SK-N-SH (cell line): ENCODE measurements at places on chromosomes 1 and 21. TPM values are rescaled to one million over a fixed set of nuclear protein-coding genes. Genes with fewer than 3 reads are reported as not detected.

- no peak for DNase-seq
Observed at GRCh38 chr1:233340031-233340555, 12.6 kb downstream of the MAP3K21 start.

GRCh38 chr1:75985827-75986226 is 53.6 kb upstream of the ASB17 start:
- no peak for DNase-seq

- no peak for DNase-seq
Observed at GRCh38 chr1:29346576-29346975, 110.3 kb downstream of the PTPRU start.

DNA sequence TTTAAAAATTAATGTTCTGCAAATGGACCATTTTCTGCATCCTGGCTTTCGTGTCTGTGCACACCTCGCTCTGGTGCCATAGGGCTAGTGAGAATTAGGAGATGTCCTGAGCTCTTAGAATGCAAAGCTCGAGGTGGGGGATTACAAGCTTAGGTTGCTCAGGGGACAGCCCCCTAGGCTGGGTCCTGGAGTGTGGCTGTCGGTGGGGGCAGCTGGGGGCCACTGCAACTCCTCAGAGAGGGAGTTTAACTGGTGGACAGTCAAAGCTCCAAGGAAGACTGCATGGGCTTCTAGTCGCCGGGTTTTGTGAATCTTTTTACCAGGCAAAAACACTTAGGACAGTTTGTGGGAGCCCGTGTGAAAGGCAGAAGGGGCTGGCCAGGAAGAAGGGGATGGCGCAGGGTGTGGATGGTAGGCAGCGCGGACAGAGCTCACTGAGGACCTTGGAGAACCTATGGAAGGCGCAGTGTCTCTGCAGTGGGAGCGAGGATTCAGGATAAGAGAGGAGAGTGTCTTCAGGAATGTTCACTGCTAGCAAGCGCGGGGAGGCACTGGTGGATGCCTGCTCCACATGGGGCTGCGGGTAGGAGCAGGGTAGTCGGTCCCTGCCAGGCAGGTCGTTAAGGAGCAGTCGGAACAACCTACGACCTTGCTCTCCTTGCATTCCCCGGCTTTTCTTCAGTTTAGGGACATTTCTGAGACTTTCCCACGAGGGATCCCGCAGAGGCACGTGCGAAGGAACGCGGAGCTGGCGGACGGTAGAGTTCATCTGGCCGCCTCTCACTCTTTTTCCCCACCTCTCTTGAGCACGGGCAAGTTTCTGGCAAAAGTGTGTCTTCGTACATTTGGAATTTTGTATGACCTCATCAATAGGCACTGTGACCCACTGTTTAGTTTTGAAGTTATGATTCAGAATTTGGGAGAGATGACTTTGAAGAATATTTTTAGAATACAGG is 12.9 kb upstream of the KCNE1 start:
- no peak for DNase-seq

DNA sequence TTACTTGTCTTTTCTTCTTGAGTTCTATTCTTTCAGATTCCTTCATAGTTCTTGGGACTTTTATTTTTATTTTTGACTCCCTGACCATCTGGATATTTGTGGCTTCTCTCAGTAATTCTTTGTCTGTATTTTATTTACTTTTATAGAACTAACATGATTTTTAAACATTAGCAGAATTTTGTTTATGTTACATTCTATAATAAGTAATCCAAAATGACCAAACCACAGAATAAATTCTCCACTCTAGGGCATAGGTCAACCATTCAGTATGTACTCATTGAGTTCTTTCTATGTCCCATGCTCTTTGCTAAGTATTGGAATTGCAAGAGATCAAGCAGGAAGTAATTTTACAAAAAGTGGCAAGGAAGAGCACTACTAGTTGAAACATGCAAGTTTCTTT is 969.0 kb downstream of the TTLL7 start:
- DNase-seq = no peak

- DNase-seq = no peak
Observed at GRCh38 chr1:172287208-172287607, 133.3 kb upstream of the C1orf105 start.

DNA sequence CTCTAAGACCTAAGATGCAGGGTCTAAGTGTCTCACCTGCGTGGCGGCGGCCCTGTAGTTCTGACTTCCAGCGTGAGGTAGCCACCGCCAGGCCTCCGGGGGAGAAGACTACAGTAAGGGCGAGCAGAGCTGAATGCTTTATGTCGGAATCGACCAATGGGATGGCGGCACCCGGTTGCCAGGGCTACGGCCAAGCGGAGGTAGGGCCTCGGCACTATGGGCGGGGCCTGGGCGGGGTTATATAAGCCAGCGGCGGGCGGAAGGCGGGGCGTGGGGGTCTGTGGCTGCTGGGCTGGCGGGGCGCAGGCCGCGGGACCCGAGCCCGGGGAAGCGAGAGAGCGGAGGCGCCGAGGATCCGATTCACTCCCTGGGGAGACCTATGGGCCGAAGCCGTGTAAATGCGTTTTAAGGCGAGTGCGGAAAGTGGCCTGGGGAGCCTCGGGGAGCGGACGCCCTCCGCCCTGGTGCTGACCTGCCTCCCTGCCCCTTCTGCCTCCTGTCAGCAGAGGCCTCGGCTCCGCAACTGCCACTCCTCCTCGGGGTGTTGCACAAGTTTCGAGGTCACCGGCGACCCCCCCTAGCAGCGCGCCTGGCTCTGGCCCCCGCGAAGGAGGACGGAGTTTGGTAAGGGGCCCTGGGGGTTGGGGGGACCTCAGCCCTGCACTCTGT is at the start of gene AZIN2:
TSS of gene AZIN2 (plus strand) at position 269 of the 669 bp plus-strand sequence. CDS start 1,097 bp downstream, outside the sequence.
- DNase-seq = peak; percentile 98

- no peak for DNase-seq
Observed at GRCh38 chr1:180962178-180962577, 49.5 kb downstream of the KIAA1614 start.

GRCh38 chr1:62178372-62178771 is 16.3 kb upstream of the L1TD1 start:
- DNase-seq = no peak

GRCh38 chr1:6205849-6206519 is at the start of gene RNF207:
TSS of gene RNF207 (plus strand) at chr1:6206119. CDS start at chr1:6206536, 417 bp downstream.
- DNase-seq = no peak

DNA sequence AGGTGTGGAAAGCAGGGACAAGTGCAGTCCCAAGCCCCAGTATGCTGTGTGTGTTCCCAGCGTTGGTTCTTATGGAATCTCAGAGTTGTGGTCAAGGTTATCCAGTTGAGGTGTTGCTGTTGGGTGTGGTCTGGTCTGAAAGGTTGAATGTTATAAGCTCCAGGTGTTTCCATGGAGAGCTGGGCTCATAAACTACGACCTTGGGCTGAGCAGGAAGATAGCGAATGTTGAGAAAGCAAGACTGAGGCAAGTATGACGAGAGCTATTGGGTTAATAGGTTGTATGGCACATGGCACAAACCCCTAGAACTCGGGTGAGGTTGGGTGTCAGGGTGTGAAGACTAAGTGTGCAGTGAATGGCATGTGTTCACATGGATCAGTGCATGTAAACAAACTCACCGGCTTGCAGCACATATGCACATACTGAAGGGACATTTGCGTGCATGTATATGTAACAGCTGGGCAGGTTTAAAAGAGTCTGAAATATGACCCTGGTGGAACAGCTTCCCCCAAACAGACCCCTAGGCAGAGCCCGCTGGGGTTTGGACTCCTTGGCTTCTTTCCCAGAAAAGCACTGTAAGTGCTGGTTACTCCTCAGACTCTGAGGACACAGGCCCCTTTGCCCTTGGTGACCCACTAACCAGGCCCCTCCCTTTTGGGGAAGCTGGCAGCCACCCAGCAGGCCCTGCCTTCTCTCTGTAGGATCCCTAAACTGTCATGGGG is 117.5 kb downstream of the NAV1 start:
- peak; percentile 62 for DNase-seq

DNA sequence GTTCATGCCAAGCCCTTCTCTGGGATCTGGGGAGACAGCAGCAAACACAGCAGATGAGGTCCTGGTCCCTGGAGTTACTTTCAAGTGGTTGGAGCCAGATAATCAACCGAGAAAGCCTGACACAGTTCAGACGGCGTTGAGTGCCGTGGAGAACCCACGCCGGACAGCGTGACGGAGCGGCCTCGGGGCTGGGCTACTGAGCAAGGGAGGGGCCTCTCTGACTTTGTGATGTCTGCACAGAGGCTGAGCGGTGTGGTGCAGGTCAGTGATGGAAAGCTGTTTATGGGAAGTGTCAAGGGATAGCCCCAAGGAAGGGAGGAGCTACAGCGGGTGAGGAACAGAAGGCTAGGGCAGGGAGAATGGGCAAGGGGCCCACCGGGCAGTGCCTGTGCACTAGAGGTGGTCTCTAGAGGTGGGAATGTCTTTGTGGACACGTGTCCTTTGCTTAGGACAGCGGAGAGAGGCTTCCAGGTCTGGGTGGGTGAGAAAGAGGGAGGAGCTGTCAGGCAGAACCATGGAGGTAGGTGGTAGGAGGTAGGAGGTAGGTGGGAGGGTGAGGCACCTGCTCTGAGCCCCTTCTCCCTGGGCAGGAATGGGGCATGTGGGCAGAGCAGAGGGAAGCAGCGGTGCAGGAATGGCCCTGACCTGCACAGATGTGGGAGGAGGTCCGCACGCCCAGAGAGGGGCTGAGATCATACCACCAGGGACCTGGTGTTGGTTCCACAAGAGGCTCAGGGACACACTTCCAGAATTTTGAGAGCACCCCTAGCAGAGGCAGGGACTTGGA is 62.8 kb downstream of the RUNX3 start:
- no peak for DNase-seq

DNA sequence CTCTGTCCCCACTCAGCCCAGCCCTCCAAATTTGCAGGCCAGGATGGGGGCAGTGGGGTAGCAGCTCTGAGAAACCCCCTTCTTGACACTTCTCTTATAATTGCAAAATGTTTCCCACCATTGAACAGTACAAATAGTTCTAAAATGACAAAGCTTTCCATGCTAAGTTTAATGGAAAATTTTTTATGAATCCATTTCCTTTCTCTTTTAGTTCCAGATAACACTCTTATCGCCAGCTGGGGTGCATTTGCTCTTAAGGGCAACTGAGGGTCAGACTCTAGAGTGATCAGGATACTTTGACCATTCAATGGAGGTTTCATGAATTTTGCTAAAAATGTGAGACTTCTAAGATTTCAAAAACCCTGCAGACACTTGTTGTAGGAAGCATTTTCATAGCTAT is 29.9 kb downstream of the PIK3C2B start:
- DNase-seq = no peak

- no peak for DNase-seq
Observed at GRCh38 chr1:74467786-74468377, 44.5 kb downstream of the LRRC53 start.

- DNase-seq = no peak
Observed at GRCh38 chr1:9711466-9712020, 60.0 kb downstream of the PIK3CD start.

GRCh38 chr1:24085546-24085945 is 26.4 kb downstream of the MYOM3 start:
- DNase-seq = no peak

- DNase-seq = no peak
Observed at GRCh38 chr21:32182449-32182848, 96.4 kb downstream of the MIS18A start.

- DNase-seq = peak; percentile 73
Observed at GRCh38 chr1:29282924-29283803, 46.8 kb downstream of the PTPRU start.

- DNase-seq = no peak
Observed at GRCh38 chr1:246427611-246428010, 79.5 kb downstream of the SMYD3 start.

GRCh38 chr1:60826320-60827094 is 255.9 kb upstream of the NFIA start:
- DNase-seq = no peak

- no peak for DNase-seq
Observed at GRCh38 chr1:56360021-56360420, 219.3 kb downstream of the PLPP3 start.

GRCh38 chr1:216554934-216555333 is 131.7 kb upstream of the USH2A start:
- no peak for DNase-seq

GRCh38 chr1:19812875-19813642 is 2.0 kb downstream of the RNF186 start:
- no peak for DNase-seq

GRCh38 chr1:117629625-117630422 is 24.0 kb downstream of the TENT5C start:
- no peak for DNase-seq

- no peak for DNase-seq
Observed at GRCh38 chr1:229371624-229372023, 28.8 kb upstream of the CCSAP start.

DNA sequence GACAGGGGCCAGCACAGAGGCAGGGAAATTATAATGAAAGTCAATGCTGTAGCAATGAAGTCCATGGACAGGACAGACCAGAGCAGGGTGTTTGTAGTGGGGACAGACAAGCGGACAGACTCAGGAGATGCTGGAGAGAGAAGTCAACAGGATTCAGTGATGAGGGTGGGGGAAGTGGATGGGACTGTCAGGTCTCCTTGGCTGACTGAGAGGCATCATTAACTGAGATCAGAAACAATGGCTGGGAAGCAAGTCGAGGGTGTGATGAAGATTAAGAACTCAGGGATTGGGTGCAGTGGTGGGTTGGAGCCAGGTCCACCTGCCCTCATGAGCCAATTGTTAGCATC is 25.5 kb downstream of the CD58 start:
- DNase-seq = no peak

- DNase-seq = no peak
Observed at GRCh38 chr1:199264911-199265310, 626.1 kb downstream of the PTPRC start.

GRCh38 chr1:42767510-42768000 is 506 bp downstream of the C1orf50 start:
- no peak for DNase-seq

DNA sequence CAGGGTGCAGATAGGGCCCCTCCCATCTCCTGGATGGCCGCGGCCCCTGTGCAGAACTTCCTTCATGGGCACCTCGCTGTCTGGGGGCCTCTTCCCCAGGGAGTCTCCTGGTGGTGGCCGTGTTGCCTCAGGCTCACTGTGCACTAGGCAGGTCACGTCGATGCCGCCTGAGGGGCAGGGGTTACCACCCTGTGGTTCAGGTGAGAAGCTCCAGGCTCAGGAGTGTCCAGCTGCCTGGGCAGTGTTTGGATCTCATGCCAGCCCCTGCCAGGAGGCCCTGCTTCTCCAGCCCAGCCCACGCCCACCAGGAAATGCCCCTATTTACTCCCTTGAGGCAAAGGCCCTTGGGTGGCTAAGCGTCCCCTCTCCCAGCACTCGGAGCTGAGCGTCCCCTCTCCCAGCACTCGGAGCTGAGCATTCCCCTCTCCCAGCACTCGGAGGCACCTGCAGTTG is 2.1 kb downstream of the ITGB2 start:
- no peak for DNase-seq

- peak; percentile 97 for DNase-seq
Observed at GRCh38 chr1:197902454-197903195, at the start of gene C1orf53. TSS of gene C1orf53 (plus strand) at chr1:197902630. CDS start at chr1:197902650, 20 bp downstream.

GRCh38 chr1:184487531-184488193 is 100.8 kb downstream of the C1orf21 start:
- DNase-seq = no peak

Gene UMODL1
- not detected in 2 replicates for polyA plus RNA-seq

Gene APCS
- not detected in 2 replicates for polyA plus RNA-seq

Gene KLHDC8A
- 0.02 and 0.03 TPM in 2 replicates for polyA plus RNA-seq

Gene PLPP3
- 32.2 and 38.1 TPM in 2 replicates for polyA plus RNA-seq

Gene CDKN2C
- 27.0 and 29.4 TPM in 2 replicates for polyA plus RNA-seq

Gene GUCA2B
- polyA plus RNA-seq = not detected in 2 replicates

Gene KIF26B
- 2.6 TPM in 2 replicates for polyA plus RNA-seq

Gene TLCD4
- polyA plus RNA-seq = 0.69 and 0.96 TPM in 2 replicates

Gene RCSD1
- polyA plus RNA-seq = 0.02 and 0.03 TPM in 2 replicates

Gene NPR1
- polyA plus RNA-seq = 0.05 and 0.12 TPM in 2 replicates

Gene LCE1E
- polyA plus RNA-seq = not detected in 2 replicates

Gene FCGR3A
- not detected in 2 replicates for polyA plus RNA-seq

Gene VASH2
- 0.41 and 0.55 TPM in 2 replicates for polyA plus RNA-seq

Gene C1QB
- polyA plus RNA-seq = not detected in 2 replicates
